HT1080 (cell line): ENCODE measurements at places on chromosomes 12 and 14. TPM values are rescaled to one million over a fixed set of nuclear protein-coding genes. Genes with fewer than 3 reads are reported as not detected.

PLCZ1 gene
- 0.07 TPM in 1 of 2 replicates, not detected in the other for total RNA-seq

SLC5A8 gene
- not detected in 2 replicates for total RNA-seq

RFX4 gene
- total RNA-seq: not detected in 2 replicates

HOXC9 gene
- 9.7 and 12.2 TPM in 2 replicates for total RNA-seq
